ENCODE measurements at places on chromosomes 12 and 14.

- no peak for DNase-seq
Observed at GRCh38 chr12:20320552-20320951, 47.8 kb upstream of the PDE3A start.

GRCh38 chr14:58914279-58914855 lies 274.1 kb upstream of the DAAM1 start:
- no peak for DNase-seq

DNA sequence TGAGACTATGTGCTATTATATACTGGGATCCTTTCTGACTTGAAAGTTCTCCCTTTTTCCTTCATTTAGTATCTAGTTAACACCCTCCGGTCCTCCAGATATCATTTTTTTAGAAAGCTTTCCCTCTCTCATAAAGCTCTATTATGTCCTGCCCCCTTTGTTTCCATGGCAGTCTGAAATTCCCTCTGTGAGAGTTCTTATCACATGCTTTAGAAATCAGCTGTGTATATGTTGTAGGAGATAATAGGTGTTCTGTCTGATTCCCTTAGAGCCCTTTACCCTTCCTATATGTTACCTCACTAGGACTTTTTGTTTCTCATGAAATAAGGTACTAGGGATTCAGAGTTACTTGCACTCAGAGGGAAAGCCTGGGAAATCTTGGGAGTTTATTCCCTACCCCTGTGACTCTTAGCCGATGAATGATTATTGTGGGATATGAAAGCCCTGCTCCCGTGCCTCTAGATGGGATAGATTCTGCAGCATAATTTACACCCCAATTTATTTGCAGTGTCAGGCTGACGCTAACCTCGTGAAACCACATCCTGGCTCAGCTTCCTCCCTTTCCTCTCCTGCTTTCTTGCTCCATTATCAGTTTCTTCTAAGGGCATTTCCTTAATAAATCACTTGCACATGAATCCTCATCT lies 448.4 kb downstream of the MDGA2 start:
- DNase-seq, result no peak

- no peak for DNase-seq
Observed at GRCh38 chr12:130752692-130753230, 36.7 kb upstream of the RIMBP2 start.

DNA sequence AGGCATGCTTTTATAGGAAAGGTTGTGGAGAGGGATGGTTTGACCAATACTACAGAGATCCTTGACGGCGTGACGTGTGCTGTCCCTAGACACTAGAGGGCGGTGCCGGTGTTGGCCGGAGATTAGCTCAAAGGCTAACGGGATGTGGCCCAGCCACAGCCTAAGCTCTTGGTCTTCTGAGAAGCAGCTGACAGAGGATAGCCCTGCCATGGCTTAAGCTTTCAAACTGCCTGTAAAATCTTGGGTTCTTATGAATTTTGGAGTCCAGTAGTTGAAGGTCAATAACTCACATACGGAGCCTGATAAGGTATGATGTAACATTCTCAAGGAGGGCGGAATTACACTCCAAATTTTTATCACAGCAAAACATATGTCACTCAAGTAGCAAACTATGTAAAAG lies 515.7 kb upstream of the ATXN7L3B start:
- DNase-seq, result peak; percentile 68

GRCh38 chr12:132471011-132471857 lies 18.7 kb upstream of the FBRSL1 start:
- DNase-seq, result no peak

GRCh38 chr14:75264036-75264435 lies 14.6 kb upstream of the FOS start:
- DNase-seq, result no peak

DNA sequence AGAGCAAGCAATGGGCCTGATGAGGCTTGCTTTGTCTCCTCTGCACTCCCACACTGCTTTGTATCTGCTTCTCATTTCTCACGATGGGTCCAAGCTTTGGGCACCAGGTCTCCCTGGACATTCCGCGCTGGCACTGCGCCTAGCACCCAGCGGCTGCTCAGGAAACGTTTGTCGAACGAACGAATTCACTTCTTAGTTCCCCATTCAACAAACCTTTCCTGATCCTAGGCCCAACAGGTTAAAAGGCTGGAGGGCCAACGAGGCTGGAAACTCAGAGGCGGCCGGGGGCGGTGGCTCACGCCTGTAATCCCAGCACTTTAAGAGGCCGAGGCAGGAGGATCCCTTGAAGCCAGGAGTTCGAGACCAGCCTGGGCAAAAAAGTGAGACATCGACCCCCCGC lies 1.0 kb upstream of the GLRX5 start:
- DNase-seq, result no peak

GRCh38 chr12:53644133-53644532 lies 18.0 kb upstream of the ATF7 start:
- DNase-seq, result no peak

DNA sequence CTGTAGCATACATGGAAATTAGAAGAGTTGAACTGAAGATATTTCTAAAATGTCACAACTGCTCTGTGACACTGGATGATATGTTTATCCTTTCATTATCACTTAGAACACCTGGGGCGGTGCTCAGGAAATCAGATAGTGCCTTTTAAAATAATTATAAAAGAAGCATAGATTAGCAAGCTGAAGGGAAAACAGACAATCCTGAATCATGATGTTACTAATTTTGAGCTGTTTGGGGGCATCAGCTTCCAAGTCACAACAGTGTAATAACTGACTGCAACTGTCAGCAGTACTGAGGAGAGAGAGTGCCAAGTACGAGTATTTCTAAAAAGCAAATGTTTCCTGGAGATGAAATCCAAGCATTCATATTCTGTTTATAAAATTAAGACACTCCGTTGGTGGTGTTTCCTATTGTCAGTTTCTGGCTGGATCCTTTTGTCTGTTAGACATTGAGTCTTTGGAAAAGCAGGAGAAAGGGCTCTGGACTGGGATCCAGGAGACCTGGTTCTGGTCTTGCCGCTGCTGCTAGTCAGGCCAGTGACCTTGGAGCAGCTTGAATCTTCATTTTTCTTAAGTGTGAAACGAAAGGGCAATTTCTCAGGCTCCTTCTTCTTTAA lies 380.1 kb downstream of the EGLN3 start:
- DNase-seq, result no peak

GRCh38 chr12:54975272-54975671 lies 9.3 kb downstream of the TESPA1 start:
- no peak for DNase-seq

DNA sequence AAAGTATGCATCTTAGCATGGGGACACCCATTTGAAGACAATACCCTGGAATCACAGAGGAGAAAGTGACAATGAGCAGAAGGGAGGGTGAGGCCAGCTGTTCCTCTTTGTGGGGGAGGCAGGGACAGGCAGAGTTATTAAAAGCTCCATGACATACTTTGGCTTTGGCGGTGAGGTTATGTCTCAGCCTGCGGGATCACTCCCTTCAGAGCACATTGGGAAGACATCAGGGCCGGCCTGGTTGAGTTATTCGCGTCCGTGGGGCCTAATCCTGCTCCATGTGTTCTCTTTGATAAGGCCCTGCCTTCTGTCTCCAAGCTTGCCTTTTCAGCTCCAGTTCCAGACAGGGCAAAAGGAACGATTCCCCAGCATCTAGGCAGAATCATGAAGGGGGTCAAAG lies 98.8 kb upstream of the NTF3 start:
- DNase-seq, result no peak

- no peak for DNase-seq
Observed at GRCh38 chr12:100919116-100919515, 124.5 kb downstream of the ANO4 start.

DNA sequence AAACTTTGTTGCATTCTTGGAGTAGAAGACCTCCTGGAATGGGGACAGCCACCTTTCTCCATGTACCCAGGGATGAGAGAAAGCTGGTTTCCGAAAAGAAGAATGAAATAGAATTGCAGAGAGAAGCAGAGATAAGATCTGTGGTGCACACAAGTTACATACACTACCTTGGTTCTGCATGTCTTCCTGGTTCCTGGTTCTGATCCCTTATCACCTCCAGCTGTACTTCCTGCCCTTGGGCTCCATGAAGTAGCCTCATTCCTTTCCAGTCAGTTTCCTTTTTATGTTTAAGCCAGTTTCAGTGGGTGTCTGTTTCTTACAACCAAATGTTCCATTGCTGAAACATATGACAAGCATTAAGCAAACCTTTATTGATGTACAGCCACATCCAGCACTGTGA lies 69.3 kb downstream of the FBXW8 start:
- no peak for DNase-seq

DNA sequence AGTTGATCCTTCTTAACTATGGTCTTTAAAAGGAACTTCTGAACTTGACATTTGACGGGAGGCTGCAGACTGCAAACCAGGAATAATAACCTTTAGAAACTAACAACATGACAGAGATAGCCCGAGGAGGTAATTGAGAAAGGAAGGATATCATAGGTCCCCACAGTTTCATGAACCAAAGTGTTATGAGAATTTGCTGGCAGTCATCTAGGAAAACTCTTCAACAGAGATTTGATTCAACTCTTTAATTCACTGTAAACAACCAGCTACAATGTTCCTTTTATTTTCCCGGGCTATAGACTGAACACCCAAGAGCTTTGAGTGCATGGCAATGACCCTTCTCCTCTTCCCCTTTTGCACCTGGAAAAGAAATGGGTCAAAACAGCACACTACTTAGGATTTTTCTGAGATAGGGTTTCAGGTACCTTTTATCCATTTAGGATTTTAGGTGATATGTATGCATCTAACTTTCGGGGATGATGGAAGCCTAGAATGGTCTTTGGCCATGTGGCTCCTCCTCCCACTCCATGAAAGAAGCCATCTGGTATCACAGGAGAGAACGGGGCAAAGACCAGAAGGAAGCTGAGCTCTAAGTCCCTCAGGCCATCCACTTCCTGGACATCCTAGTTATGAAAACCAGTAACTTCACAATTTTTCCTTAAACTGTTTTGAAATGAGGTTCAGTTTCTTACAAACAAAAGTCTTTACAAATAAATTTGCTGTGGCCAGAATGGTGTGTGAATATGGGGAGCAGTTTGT lies 23.0 kb downstream of the GLT8D2 start:
- no peak for DNase-seq

DNA sequence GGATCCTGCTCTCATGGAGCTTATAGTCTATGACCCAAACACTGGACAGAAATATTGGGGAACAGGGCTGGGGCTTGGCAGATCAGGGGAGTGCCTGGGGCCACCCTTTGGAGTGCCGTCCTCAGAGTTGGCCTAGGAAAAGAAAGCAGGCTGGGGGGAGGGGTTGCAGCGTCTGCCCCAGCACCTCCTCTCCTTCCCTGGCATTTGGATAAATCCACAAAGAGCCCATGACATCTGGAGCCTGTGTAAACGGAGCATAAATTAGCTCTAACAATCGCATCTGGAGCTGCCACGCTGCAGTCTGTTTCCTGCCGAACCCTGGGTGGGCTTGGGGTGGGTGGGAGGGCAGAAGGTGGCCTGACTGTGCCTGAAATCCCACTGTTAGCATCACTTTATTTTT lies 63.8 kb downstream of the MVK start:
- DNase-seq, result no peak

- DNase-seq, result no peak
Observed at GRCh38 chr14:73665130-73665529, 20.3 kb downstream of the DNAL1 start.

- no peak for DNase-seq
Observed at GRCh38 chr12:88923631-88924030, 343.4 kb upstream of the KITLG start.

DNA sequence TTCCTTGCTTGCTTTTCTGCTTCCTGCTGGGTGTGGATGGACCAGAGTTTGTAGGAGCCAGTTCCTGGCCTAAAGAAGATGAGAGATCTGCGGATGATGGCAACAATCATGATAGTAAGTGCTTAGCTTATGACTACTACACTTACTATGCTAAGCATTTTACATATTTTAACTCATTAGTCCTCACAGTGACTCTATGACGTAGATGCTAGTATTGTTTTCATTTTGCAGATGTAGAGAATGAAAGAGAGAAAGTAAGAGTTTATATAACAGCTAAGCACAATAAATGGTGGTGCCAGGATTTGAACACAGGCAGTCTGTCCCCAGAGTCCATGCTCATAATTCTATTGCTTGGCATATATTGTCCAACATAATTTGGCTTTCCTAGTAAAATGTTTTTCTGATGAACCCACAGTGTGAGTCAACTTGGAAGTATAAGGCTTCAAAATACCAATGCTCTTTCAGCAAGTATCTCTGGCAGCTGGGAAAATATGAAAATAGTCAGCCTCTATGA lies 363.2 kb upstream of the DDHD1 start:
- DNase-seq, result no peak

DNA sequence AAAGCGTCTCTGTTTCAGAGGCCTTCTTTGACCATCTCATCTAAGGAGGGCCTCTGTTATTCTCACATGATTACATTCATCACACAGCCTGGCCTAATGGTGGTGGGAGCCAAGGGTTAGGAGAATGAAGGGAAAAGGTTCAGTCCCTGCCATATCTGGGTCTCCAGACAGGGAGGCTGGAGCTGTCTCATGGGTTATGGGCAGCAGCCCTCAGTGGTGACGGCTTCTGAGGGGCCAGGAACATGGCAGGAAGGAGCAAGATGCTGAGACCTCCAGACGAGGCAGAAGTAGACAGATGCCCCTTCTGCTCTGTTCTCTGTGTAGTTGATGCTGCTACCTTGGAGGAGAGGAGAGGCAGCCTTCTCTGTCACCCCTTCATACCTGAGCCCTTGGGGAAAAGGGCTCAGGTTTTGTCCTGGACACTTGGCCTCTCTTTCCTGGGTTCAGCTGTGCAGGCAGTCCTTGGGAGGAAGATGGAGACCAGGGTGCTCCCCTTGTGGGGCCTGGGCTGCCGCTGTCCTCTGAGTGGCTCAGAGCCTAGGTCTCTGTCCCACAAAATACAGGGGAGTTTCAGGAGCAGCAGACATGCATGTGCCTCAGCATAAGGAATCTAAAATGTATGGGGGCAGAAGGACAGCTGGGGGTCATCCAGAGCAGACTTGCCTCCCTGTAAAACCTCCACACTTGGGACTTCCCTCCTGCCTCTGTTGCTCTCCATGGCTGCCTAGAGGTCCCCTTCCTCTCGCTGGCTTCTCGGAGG lies 3.6 kb downstream of the IFI27L2 start:
- DNase-seq, result no peak

GRCh38 chr12:73235387-73235786 lies 963.2 kb downstream of the TRHDE start:
- DNase-seq, result no peak

GRCh38 chr12:109727039-109727723 lies 13.6 kb downstream of the FAM222A start:
- DNase-seq, result no peak

GRCh38 chr14:103699901-103700752 lies 15.1 kb downstream of the XRCC3 start:
- DNase-seq, result no peak

GRCh38 chr12:127911291-127911690 lies 355.7 kb upstream of the TMEM132C start:
- no peak for DNase-seq

- DNase-seq, result no peak
Observed at GRCh38 chr12:55839345-55840140, 3.2 kb downstream of the MMP19 start.

- DNase-seq, result no peak
Observed at GRCh38 chr14:85191986-85192385, 338.0 kb upstream of the FLRT2 start.

DNA sequence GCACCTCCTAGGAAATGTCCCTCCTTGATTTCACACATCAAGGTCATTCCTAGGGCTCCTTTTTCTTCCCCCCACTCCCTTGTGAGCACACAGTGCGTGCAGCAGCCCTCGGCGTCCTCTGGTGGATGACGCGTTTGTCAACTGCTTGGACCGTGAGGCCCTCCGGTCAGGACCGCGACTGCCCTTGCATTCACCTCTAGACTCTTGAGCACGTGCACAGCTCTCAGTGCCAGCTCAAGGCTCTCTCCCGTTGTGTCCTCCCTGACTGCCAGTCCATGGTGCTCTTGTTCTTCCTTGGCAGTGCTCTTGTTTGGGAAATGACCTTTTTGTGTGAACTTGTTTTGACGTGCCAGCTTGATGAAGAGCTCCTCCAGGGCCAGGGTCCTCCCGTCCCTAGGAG lies 67.9 kb downstream of the TSPAN9 start:
- DNase-seq, result no peak
